ENCODE measurements at places on chromosomes 6 and 20. TPM values are rescaled to one million over a fixed set of nuclear protein-coding genes. Genes with fewer than 3 reads are reported as not detected.

MDFI gene
- not detected for total RNA-seq

- DNase-seq = no peak
Measured at GRCh38 chr6:114282292-114282691, 60.5 kb downstream of the HS3ST5 start.

STXBP5 gene
- total RNA-seq = 21.0 TPM

F13A1 gene
- total RNA-seq = 0.38 TPM

DEFB114 gene
- total RNA-seq = not detected

- no peak for DNase-seq
Measured at GRCh38 chr6:7894262-7895124, 16.1 kb downstream of the TXNDC5 start.

KHDRBS2 gene
- not detected for total RNA-seq

EFCAB8 gene
- 2.5 TPM for total RNA-seq

GRCh38 chr20:43653966-43654365 lies 12.9 kb upstream of the MYBL2 start:
- DNase-seq = no peak

CD93 gene
- total RNA-seq = 1.1 TPM

PCSK2 gene
- total RNA-seq = not detected

DNA sequence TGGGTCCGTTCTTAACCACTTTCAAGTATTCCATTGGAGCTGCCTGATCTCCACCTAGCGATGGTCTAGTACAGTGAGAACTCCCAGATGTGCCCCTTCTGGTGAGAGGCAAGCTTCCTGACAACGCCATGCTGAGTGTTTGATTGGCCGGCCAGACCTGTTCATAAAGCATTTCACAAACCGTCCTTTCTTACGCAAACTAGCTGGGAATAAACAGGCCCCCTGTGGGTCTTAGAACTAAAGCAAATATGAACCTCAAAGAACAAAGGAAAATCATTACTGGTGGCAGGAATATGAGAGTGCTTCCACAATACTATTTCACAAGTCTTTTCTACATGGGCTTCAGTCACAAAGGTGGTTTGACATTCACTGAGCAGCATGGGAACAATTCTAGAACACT lies 15.6 kb upstream of the GCNT2 start:
- DNase-seq = no peak

DNA sequence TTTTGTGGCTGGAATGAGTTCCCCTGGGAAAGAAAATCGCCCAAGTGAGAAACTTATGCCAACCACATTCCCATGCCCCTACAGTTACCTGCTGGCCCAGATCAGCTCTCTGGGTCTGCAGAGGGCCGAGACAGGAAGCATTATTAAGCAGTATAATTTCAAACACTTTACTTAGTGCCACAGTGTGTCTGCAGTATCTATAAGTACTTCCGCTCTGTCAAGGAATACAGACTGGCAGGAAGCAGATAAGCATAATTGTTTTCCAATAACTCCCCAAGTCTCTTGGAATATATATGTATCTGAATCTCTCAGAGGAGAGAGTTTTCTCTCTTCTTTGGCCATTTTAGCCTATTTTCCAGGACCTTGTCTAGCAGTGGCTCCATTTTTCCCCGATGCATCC lies 24.9 kb downstream of the SAYSD1 start:
- DNase-seq = no peak

SLC23A2 gene
- total RNA-seq = 22.8 TPM

DNA sequence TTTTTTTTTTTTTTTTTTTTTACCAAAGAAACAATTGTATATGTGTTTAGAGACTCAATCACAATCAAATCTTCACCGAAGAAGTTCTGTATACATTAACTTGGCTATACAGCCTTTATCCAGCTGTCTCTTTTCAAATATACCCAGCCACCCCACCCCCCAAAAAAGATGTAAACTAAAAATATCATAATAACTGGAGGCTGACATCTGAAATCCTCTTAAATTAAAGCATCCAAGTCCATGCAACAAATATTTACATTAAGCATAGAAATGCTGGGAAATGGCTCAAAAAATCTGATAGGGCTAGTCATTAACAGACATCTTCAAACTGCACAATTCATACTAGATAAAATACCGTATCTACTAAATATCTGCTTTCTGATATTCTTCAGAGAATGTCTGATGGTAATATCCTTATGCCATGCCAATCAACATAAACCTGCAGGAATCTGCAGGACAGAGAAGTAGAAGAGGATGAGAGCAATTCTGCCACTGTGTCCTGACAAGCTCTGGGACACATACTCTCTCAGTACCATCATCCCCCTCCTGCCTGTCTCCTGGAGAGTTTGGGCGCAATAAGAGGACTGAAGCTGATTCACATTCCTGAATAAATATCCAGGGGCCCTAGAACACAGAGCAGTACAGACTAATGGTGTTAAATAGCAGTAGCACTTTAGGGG lies 152.4 kb downstream of the KIF6 start:
- no peak for DNase-seq

SIRPB1 gene
- total RNA-seq = 8.6 TPM

GRCh38 chr6:136148051-136148450 lies 102.1 kb downstream of the MTFR2 start:
- DNase-seq = no peak

DNA sequence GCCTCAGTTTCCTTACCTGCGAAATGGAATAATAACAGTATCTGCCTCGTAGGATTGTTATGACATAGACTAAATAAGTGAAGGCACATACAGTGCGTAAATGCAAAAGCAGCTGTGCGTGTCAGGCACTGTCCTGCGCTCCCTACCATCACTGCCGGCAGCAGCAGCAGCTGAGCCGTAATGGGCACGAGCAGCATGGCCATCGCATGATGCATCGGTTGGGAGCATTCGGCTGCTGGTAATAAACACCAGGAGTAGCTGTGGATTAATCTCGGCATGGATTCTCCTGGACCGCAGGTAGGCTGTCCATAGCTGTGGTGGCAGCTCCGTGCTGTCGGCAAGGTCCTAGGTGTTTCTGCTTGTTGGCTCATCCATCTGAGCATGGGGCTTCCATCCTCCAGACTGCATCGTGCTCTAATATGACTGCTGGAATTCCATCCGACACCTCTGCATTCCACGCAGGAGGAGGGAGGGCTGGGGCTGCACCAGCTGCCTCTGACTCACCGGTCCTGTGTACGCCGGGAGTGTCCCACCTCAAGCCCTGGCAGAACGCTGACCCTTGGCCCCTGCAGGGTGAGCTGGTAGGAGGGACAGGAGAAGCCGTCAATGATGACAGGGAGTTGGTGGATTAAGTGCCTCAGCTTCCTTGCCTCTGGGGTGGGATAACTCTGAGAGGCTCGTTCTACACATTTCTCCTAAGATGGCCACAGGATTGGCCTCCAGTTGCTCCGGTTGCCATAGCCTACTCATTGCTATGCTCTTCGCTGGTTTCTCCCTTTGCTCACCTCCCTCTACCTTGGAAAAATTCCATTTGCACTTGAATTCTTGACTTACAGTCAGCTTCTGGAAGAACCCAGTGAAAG lies 100.9 kb upstream of the PMEPA1 start:
- DNase-seq = no peak

DNA sequence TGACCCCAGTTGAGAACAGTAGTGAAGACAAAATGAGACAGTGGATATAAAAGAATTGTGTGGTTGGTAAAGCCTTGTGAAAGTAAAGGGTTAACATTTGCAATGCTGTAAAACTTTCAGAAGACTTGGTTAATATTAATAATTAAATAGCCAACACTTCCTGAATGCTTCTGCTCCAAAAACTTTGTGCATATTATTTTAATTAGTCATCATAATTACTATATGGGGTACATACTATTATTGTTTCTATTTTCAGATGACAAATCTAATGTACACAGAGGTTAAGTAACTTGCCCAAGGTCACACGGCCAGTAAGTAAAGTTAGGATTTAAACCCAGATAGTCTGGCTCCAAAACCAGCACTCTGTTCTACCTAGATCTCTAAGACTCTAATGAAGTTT lies 291.3 kb downstream of the OGFRL1 start:
- no peak for DNase-seq

- no peak for DNase-seq
Measured at GRCh38 chr6:149948011-149948410, 6.2 kb downstream of the ULBP2 start.

MATN4 gene
- not detected for total RNA-seq

DNA sequence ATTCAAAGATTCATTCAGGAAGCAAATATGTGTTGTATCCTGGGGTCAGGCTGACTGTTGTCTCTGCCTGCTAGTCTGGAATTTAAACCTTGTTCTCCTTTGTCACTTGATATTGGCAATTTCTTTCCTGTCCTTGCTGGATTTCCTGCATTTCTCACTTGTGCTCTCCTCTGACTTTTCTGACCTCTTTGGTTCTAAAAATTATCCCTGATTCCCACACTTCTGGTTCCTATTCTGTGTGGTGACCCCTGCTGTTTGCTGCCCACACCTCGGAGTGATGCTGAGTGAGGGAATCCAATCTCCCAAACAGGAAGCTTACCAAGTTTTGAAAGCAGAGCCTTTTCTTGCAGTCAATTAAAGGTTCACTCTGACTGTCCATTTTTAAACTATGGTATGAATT lies 345.3 kb downstream of the CDKAL1 start:
- no peak for DNase-seq

Data from CD4-positive, alpha-beta T cell (primary cell).